RWPE2 (cell line): ENCODE measurements at places on chromosomes 1 and 21.

DNA sequence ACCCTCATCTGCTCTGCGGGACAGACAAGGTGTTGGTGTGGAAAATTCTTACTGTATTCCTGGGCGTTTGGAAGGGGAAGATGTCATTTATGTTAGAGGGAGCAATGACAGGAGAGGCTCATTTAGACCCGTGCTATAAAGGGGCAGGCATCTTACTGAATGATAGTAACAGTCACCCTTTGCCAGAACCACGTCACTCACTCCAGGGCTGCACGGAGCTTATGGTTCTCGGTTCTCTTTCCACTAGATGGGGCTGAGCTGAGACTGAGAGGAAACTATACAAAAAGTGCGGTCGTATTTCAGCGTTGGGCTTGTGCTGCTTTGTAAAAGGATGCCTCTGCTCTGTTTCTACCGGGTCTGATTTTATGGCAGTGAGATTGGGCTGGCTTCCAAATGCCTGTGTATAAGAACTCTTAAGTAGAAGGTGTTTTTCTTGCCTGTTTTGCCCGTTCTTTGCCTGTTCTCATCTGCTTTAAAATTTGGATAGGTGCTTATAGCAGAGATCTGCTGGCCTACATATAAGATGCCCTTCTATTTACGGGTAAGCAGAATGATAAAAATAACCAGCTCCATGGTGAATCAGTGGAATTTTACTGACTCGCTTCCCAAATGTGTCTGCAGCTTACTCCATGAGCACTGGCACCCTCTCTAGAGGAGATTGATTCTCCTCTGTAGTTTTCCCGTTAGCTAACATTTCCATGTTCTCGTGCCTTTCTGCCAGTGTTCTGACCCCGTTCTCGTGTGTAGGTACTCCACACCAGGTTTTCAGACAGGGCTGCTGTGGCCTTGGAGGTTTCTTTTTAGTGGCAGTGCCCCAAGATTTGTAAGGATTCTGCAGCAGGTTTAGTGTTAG lies 55.9 kb downstream of the MRPS6 start:
- DNase-seq, result no peak

DNA sequence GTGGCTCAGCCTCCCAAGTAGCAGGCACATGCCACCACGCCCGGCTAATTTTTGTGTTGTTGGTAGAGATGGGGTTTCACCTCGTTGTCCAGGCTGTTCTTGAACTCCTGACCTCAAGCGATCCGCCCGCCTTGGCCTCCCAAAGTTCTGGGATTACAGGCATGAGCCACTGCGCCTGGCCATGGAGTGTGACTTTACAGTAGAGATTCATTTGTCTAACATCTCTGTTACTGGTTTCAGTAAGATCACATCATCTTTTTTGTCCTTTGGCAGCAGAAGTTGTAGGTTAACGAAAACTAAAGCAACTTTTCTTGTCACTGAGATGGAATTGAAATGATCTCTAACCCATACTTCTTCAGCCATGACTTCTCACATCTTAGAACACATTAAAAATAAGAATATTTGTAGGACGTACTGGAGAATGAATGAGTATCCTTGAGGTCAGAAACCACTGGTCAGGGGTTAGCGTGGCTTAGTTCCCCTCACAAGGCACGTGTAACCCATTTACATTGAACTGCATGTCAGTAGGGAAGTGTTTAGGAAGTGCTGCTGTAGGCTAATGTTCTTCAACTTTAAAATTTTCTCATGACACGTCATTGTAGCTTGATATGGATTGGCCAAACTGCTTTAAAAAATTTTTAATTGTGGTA lies 75.9 kb downstream of the CAMTA1 start:
- no peak for DNase-seq

- peak; percentile 23 for DNase-seq
These were observed 83.2 kb downstream of the TRIM11 start for GRCh38 chr1:228323401-228323800.

DNA sequence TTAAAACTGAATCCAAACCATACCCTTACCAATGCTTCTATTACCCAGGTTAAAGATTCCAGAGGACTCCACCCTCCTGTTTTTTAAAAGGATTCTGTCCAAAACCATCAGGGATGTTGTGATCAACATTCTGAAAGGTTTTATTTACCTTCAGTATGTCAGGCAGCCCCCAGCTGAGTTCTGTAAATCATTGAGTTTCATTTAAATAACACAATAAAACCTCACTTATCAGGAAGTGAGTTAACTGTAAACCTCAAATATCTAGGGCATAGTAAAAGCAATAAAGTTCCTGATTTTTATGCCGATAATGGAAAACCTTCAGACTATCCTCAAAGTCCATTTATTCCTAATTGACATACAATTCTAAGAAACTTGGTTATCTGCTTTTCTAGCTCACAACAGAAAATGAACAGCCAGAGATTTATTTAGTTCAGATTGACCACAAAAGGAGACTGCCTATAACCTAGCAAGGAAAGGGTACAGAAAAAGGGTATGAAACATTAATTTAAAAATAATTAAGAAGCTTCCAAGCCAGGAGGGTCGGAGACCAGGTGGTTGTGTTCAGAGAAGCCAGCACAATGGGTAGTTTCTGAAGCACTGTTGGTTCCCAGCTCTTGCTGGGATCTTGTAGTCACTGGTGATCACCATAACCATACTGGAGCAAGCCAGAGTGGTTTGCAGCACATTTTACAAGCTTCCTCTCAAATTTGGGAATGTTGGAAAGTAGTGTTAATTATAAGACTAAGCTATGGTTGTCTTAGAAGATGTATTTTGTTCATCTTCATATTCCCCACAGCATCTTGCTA lies 336.4 kb upstream of the FMN2 start:
- no peak for DNase-seq

- DNase-seq, result no peak
These were observed 43.1 kb downstream of the IL12RB2 start for GRCh38 chr1:67350783-67351182.

DNA sequence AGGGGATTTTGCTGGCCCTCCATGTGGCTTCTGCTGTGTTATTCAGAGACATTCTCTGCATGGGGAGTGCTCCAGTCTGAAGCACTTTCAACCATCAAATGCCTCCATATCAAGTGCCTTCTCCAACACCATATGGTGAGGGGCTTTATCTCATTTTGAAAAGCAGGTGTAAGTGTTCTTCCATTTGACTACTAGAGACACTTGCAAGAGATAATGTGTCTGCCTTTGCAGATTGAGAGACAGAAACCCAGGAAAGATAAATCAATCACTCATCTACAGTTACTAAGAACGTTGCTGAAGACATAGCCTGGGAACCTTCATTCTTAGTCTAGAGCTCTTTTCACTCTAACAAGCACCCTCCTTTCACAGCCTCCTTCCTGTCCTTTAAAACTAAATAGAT lies 29.5 kb upstream of the REG4 start:
- DNase-seq, result no peak

- peak; percentile 93 for DNase-seq
These were observed 207.4 kb upstream of the RUNX1 start for GRCh38 chr21:35256468-35256988.

GRCh38 chr1:38915352-38915948 lies 26.2 kb downstream of the RHBDL2 start:
- no peak for DNase-seq

DNA sequence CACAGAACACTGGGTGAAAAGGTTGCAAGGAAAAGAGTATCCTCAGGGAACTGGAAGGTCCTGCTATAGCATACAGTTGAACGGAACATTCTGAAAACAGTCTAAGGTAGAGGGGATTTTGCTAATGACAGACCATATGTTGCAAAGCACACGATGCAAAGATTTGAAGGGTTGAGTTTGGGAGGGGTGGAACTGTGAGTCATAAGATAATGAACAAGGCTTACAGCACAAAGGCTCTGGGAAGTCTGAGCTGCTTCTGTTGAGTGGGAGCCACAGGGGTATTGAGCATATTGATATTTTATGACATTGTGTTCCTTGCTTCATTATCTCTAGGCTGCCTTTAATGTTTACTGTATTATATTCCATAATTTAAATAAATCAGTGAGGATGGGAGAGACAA lies 104.9 kb downstream of the PLPPR4 start:
- DNase-seq, result no peak

DNA sequence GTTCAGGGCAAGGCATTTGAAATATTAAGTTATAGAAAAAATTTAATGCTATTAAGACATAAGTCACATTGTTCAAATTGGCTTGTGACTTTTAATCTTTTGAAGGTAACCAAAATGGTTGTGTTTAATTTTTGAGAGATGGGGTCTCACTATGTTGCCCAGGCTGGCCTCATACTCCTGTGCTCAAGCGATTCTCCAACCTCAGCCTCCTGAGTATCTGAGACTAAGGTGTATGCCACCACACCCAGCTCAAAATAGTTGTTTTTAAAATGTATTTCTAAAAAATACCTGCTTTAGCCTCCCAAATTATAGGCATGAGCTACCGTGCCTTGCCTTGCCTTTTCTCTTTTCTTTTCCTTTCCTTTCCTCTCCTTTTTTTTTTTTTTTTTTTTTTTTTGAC lies 26.0 kb upstream of the CHAF1B start:
- DNase-seq, result no peak

DNA sequence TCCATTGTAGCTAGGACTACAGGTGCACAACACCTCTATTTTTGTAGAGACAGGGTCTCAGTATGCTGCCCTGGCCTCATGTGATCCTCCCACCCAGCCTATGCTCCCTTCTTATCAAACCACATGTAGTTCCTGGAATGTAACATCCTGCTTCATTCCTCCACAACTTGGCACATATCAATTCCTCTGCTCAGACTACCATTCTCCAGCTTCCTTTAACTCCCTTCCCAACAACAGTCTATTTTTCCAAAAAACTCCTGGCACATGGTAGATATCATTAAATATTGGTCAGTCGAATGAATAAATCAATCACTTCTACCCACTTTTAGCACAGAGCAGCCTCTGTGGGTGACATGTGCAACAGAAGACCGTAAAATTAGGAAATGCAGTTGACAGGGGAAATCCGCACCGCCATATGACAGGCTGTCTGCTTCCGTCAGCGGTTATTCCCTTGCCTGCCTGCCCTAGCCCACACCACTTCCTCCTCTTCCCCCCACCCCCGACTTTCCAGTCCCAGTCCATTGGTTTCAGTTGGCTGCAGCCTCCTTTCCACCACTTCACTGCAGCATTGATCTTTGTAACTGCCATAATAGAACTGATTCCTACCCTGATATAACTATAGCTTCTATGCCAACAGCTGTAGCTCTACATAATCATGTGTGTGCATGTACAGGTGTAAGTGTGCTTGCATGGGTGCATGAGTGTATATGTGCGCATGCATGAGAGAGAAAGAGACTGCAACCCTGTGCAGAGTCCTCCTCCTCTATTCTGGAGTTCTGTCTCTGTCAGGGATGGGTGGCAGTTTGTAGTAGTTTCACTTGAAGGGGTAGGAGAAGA lies 6.8 kb upstream of the AKR1A1 start:
- no peak for DNase-seq

GRCh38 chr1:194586302-194586701 lies 1399.9 kb upstream of the B3GALT2 start:
- no peak for DNase-seq

DNA sequence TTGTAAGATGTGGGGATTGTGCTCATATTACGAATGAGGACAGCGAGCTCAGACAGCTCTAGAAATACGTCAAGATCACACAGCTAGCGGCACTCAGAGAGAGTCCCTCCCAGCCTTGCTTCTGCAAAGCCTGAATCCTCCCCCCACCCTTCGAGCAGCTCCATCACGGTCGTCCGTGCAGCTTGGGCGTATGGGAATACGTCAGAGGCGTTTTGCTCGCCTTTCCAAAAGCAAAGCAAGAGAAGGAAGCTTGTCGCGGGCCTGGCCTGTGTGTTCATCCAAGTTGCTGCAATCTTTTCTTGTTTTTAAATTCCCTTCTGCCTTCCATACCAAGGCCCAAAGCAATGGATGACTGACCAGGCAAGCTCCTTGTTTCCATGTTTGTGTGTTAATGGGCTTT lies 125.5 kb upstream of the IRF2BP2 start:
- DNase-seq, result no peak

GRCh38 chr1:63636192-63637105 lies 43.2 kb downstream of the PGM1 start:
- DNase-seq, result no peak

- DNase-seq, result no peak
These were observed 54.7 kb downstream of the ASH1L start for GRCh38 chr1:155507945-155508344.

- DNase-seq, result no peak
These were observed 376.4 kb downstream of the PLPP3 start for GRCh38 chr1:56202796-56203492.

DNA sequence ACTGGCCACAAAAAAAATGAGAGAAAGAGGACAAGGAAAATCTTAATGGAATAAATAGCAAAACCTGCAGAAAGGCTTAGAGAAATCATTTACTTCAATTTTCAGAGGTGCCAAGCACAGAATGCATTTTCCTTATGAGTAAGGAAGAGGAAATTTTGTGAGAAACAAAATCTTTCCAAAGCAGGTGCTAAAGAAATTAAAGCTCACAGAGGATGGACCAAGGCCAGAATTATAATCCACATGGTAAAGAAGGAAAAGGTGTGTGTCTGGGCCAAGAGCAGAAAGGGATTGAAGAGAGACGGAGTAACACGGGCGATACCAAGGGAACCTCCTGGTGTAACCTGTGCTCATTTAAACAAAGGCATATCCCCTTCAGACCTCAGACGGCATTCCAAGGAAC lies 340.0 kb upstream of the NFIA start:
- DNase-seq, result no peak

DNA sequence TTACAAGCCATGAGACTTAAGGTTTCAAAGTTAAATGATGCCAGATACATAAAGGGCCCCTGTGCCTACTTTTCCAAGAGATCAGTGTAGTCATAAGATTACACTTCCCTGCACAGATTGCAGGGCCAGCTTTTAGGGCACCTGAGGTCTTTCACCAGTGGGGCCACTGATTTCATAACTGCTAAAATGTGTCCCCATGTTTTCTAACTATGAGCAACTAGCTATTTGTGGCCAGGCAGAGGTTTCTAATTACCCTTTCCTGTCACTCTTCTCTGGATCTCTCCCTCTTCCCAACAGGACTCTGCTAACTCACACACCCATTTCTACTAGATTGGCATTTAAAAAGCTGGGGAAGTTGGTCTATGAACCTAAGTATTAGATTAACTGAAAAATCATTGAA lies 207.1 kb upstream of the SGIP1 start:
- no peak for DNase-seq
